RWPE1 (cell line): ENCODE measurements at places on chromosomes 2 and 18.

DNA sequence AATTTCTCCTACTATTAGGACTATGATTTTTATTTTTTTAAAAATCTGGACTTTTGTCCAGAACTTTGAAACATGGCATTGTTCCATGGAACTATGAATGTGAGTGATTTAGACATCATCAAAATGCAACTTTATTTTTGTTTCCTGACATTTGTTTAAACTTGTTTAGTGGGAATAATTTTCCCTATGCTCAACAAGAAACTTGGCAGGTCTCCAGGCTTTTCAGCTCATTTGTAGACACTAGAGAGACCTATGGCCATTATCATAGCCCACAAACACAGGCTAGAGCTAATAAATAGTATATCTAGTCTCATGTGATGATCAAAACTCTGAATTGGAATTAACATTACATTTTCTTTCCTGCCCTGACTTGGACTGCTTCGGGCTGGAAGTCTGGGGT lies 145.1 kb upstream of the CELF4 start:
- DNase-seq, result no peak

GRCh38 chr2:57806449-57806968 lies 240.1 kb upstream of the VRK2 start:
- DNase-seq, result no peak

GRCh38 chr2:96267159-96267971 lies 1.3 kb downstream of the CIAO1 start:
- DNase-seq, result peak; percentile 20

DNA sequence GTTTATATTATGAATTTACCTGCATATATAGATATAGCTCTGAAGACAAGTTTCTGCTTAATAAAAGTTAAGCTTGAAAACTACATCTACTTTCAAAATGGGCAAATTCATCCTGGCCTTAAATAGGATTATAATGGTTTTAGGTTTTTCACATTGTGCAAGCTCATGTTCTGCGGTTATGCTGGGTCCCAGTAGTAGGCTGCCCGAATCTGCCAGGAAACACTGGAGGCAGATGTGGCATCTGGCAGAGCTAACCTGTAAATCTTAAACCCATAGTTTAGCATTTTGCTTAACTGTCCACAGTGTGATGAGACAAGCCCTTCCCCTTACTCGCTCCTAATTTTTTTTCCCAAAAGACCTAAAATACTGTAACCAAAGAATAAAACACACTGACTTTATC lies 234.2 kb downstream of the TCF4 start:
- DNase-seq, result no peak

GRCh38 chr2:66897181-66897580 lies 462.3 kb downstream of the MEIS1 start:
- no peak for DNase-seq

DNA sequence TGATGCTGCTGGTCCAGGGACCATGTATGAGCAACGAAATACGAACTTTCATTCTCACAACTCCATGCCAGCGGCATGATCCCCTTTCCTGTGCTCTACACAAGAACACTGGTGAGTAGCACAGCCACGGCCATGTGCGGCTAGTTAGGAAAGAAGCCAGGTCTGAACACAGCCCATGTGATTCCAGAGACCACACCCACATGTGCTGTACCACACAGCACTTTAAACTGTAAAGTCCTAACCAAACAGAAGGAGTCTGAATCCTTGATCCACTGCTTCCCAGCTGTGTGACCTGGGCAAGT lies 33.0 kb upstream of the ACAA2 start:
- DNase-seq, result no peak

GRCh38 chr2:185279999-185280398 lies 458.6 kb upstream of the FSIP2 start:
- DNase-seq, result peak; percentile 3

- DNase-seq, result no peak
Observed at GRCh38 chr2:209468846-209469245, 45.0 kb downstream of the MAP2 start.

GRCh38 chr18:11993264-11993916 lies 12.1 kb downstream of the IMPA2 start:
- no peak for DNase-seq

DNA sequence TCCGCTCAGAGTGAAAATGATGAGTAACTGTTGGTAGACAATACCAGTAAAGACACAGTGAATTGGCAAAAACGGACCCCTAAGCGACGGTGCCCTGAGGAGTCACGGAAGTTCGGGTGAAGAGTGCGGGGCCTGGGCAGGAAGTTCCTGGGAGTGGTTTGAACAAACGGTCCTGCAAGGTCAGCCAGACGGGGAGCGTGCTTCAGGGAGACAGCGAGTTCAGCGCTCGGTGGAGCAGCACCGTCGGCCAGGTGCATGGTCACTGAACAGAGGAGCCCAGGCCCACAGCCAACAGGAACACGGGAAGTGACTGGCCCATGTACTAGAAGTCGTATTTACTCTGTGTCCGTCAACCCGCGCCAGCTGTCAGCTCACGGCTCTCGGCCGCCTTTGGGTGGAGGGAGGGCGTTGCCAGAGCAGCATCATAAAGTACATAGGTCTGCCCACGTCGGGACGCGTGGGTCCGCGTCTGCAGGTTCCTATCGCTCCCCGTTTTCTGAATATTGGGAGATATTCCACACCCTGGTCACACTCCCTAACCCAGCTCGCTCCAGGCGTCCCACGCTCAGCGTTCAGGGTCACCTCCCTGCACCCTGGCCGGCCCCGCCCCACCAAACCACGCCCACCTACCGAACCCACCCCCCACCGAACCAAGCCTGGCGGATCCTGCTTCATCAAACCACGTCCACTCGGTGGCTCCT lies 75.6 kb upstream of the UXS1 start:
- no peak for DNase-seq

DNA sequence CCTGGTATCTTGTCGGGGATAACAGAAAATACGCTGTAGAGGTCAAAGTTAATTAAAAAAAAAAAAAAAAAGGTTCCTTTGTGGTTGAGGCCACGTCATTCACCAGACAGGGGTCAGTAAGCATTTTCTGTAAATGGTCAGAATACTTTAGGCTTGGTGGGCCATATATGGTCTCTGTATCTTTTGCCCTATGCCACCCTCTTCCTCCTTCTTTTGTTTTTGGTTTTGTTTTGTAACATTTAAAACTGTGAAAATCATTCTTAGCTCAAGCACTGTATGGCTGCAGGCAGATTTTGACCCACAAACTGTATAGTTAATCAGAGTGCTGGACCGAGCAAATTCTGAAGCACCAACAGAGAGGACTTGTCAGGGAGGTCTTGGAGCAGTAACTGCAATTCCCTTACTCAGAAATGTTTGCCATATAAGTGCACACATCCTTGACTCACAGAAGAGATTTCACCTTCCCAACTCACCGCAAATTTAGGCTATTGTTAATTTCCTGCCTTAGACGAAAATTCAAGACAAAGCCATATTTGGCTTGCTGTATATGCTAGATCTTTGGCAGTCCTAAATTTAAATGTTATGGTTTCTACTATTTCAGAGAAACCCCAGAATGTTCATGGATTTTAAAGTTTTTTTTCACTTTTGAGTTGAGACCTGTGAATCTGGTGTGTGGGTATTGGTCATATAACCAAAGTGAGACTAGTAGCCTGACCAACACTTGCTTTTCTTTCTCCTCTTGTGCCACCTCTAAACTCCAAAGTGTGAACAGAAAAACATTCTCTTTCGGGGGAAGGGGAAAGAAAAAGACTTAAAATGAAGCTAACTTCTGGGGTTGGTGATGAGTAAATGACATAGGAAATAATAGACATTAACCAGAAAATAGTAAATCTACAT lies 65.4 kb downstream of the DOCK10 start:
- DNase-seq, result no peak

DNA sequence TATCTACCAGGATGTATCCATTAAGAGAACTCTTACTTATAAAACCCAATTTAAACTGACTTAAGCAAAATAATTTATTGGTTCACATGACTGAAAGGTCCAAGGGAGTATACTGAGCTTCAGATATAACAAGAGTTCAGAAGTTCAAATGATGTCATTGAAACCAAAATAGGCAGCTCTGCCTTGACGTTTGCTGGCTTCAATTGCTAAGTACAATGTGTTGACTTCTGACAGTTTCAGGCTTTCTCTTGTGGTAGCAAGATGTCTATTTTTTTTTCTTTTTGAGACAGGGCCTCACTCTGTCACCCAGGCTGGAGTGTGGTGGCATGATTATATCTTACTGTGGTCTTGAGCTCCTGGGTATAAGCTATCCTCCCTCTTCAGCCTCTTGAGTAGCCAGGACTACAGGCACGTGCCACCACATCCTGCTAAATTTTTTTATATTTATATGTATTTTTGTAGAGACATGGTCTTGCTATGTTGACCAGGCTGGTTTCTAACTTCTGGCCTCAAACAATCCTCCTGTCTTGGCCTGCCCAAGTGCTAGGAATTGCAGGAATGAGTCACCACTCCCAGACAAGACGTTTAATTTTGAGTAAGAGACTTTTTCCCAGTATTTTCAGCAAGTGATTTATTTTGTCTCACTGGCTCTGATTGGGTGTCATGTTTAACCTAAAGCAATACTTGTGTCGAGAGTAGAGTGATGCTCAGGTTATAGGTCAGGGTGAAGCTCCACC lies 184.8 kb downstream of the NR4A2 start:
- DNase-seq, result peak; percentile 32

GRCh38 chr2:26330604-26331003 lies 15.3 kb upstream of the SELENOI start:
- DNase-seq, result no peak

DNA sequence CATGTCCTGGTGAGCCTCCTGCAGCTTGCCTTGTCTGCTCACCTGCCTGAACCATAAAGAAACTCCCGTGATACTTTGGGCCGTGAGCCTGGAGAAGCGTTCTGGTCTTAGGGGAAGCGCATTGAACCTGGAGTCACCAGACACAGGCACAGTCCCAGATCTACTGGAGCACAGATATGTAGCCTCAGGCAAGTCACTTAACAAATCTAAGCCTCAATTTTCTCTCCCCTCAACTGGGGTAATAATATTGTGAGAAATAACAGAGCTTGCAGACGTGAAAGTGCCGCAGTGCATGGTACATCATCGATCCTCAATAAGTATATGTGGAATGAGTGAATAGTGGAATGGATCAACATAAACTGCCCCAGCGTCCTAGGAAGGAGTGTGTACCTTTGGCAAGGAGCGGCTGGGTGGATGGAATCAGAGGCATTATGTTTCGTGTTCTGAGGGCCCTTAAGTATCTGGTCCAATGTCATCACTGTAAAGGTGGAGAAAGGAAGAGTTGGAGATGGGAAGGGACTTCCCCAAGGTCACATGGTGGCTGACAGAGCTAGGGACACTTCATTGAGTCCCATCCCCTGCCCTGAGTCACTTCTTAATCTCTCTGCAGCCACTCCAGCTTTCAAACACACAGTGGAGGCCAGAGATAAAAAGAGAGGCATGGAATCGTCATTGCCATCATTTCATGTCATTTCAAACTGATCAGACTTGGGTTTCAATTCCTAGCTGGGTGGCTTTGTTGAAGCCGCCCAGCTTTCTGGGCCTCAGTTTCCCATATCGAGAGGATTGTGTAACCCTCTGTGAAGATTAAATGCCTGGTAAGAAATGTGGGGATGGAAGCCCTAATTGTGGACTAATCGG lies 172.4 kb downstream of the DDX1 start:
- no peak for DNase-seq

- no peak for DNase-seq
Observed at GRCh38 chr2:219309278-219309677, at the start of gene PTPRN. Gene PTPRN, minus strand, starts transcription at chr2:219309401. Its CDS starts 69 bp downstream, at chr2:219309332.
